Motor neuron (in vitro differentiated cells): ENCODE measurements at places on chromosomes 7 and 10. TPM values are rescaled to one million over a fixed set of nuclear protein-coding genes. Genes with fewer than 3 reads are reported as not detected.

Gene AKR1D1
- not detected in 2 replicates for total RNA-seq

Gene C10orf105
- 1.9 and 2.1 TPM in 2 replicates for total RNA-seq

Gene GARIN1A
- 0.54 and 0.69 TPM in 2 replicates for total RNA-seq

Gene ARMS2
- total RNA-seq = 0.70 TPM in 1 of 2 replicates, not detected in the other

Gene GNAT3
- 0.11 TPM in 1 of 2 replicates, not detected in the other for total RNA-seq

Gene PTN
- 1.5 and 2.4 TPM in 2 replicates for total RNA-seq

Gene CREB3L2
- total RNA-seq = 7.0 and 7.3 TPM in 2 replicates

Gene TCAF2
- total RNA-seq = 0.18 and 0.96 TPM in 2 replicates

Gene PTPRN2
- total RNA-seq = 7.6 TPM in 2 replicates

Gene MSMB
- not detected in 2 replicates for total RNA-seq

Gene DCLRE1C
- 10.8 and 12.5 TPM in 2 replicates for total RNA-seq

Gene GDF2
- 0.27 TPM in 1 of 2 replicates, not detected in the other for total RNA-seq

Gene STRIP2
- total RNA-seq = 3.2 and 3.5 TPM in 2 replicates

Gene ADARB2
- 0.43 and 0.45 TPM in 2 replicates for total RNA-seq

Gene CYP3A5
- 2.4 and 2.9 TPM in 2 replicates for total RNA-seq

Gene TMEM106B
- 47.6 and 51.4 TPM in 2 replicates for total RNA-seq

Gene TACR2
- 0.91 and 1.1 TPM in 2 replicates for total RNA-seq

Gene TMEM26
- total RNA-seq = 0.38 and 0.63 TPM in 2 replicates

Gene SUGCT
- 10.2 and 11.5 TPM in 2 replicates for total RNA-seq

Gene TMEM178B
- 18.0 and 24.3 TPM in 2 replicates for total RNA-seq

Gene ITPRID1
- total RNA-seq = 0.06 TPM in 1 of 2 replicates, not detected in the other

Gene BAIAP2L1
- total RNA-seq = 1.4 and 1.8 TPM in 2 replicates

Gene GRM3
- total RNA-seq = 2.0 and 2.3 TPM in 2 replicates

Gene PAOX
- 1.9 and 3.2 TPM in 2 replicates for total RNA-seq

Gene SLC16A12
- total RNA-seq = not detected in 2 replicates

Gene PTER
- 4.1 and 6.3 TPM in 2 replicates for total RNA-seq

Gene ATP6V0A4
- total RNA-seq = not detected in 2 replicates

Gene ST8SIA6
- 0.18 and 2.3 TPM in 2 replicates for total RNA-seq

Gene OPN1SW
- 0.27 and 0.56 TPM in 2 replicates for total RNA-seq

Gene MLXIPL
- 0.46 and 0.83 TPM in 2 replicates for total RNA-seq

Gene ZP3
- 0.85 and 1.2 TPM in 2 replicates for total RNA-seq

Gene HECW1
- 14.5 and 16.7 TPM in 2 replicates for total RNA-seq

Gene GPR37
- 0.71 and 0.86 TPM in 2 replicates for total RNA-seq

Gene CRYGN
- total RNA-seq = 0.15 and 0.16 TPM in 2 replicates

Gene ERVW-1
- total RNA-seq = 3.8 TPM in 2 replicates

Gene SUN3
- not detected in 2 replicates for total RNA-seq

Gene COL17A1
- 0.62 and 0.68 TPM in 2 replicates for total RNA-seq

Gene TRPV5
- total RNA-seq = 0.13 TPM in 1 of 2 replicates, not detected in the other

Gene SPDYE2B
- 0.11 and 0.25 TPM in 2 replicates for total RNA-seq

Gene REEP3
- 32.9 and 33.7 TPM in 2 replicates for total RNA-seq

Gene VAX1
- total RNA-seq = 0.05 and 0.25 TPM in 2 replicates
